ENCODE measurements at places on chromosomes 4 and X.
A peak's percentile ranks its signal among the peaks of the same experiment; 100 is the strongest.

- no peak for DNase-seq
Measured at GRCh38 chrX:151570561-151570960, 7.1 kb downstream of the PASD1 start.

DNA sequence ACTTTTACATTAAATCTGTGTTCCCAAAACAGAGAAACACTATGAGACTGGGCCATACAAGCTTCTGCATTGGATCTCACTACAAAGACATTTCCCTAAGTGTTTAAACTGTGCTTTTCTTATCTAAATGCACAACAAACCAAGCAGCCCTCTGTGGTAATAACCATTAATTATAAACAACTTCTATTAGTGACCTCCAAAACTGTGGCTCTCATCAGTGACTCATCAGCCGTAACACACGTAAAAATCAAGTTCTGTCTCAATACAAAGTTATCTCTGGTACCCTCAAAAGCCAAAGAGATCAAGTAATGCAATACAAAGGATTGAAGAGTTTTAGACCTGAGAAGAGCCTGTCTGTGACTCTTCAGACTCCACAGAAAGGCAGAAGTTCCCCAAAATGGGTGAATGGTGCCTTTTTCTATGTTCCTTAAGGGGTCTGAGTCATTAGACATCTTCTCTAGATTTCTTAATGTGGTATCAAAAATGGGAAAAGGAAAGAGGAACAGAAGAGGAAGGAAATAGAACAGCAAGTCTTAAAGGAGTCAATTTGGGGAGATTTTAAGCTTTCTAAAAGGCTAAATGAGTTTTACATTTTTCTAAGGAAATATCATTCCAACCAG lies 189.8 kb upstream of the PPP1R2C start:
- DNase-seq = no peak

DNA sequence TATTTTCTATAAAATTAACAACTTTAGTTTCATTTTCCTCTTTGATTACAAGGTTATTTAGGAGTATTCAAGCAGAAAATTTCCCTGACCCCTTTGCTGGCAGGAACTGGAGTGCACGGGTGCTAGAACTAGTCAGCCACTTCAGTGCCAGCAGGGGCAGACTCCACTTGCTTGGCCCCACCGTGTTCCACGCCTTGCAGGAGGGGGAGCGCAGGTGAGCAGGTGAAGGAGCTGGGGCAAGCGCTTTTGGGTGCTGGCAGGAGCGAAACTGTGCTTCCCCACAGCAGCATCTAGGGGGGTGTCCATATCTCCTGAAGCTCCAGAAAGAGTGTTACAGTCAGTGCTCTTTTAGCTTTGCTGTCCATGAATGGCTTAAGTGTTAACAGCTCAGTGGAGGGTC lies 45.5 kb downstream of the MID2 start:
- DNase-seq = no peak

- DNase-seq = no peak
Measured at GRCh38 chr4:142088906-142089305, 452.5 kb downstream of the IL15 start.

DNA sequence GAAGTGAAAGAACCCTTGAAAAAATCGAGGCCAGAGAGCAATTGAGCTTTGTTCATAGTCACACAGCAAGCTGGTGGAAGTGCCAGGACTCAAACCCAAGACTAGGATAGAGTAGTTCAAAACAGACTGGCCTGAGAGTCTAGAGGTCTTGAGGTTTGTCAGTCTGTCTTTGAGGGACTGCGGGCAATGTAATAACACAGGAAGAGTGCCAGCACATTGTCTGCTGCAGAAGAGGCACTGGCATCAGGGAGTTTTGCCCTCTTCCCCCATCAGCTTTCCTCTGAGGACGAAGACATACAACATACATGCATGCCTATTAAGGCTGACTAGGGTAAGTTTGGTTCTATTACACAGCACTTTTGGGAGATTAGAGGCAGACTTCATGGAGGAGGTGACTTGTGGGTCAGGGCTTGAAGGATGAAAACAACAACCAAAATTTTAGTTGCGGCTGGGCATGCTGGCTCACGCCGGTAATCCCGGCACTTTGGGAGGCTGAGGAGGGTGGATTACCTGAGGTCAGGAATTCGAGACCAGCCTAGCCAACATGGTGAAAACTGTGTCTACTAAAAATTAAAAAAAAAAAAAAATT lies 64.1 kb upstream of the LAS1L start:
- no peak for DNase-seq

DNA sequence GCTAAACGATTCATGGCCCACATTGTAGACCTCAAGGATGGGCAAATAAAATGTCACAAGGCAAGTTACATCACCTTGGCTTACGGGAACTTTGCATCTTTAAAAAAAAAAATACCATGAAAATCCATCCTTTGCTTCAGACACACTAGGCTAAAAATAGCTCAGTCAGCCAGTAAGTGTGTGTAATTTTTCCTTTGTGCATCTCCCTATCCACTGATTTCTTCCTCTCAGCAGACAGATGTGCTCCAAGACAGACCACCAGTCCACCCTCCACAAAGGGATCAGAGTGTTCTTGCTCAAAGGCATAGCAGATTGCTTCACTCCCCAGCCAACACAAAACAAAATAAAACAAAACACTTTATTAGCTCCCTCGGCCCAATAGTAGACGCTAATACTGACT lies 14.6 kb downstream of the LDB2 start:
- no peak for DNase-seq

DNA sequence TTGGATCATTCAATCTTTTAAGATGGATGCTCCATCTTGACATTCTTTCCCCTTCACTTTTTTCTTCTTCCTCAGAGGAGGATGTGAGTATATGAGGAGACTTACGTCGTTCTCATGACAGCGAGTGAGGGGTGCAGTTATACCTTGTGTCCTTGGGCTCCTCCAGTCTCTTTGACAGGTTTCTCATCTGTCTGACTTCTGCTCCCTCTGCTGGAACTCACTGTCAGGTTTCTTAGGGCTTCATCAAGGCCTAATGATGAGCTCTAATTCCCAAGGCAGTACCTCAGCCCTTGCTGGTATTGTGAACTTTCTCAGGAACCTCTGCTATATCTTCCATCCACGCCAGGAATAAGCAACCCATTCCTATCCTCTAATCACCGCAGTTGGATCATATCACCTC lies 237.8 kb upstream of the ADGRL3 start:
- DNase-seq = peak; percentile 61

GRCh38 chr4:52200339-52200725 lies 149.2 kb downstream of the SPATA18 start:
- peak; percentile 65 for DNase-seq

DNA sequence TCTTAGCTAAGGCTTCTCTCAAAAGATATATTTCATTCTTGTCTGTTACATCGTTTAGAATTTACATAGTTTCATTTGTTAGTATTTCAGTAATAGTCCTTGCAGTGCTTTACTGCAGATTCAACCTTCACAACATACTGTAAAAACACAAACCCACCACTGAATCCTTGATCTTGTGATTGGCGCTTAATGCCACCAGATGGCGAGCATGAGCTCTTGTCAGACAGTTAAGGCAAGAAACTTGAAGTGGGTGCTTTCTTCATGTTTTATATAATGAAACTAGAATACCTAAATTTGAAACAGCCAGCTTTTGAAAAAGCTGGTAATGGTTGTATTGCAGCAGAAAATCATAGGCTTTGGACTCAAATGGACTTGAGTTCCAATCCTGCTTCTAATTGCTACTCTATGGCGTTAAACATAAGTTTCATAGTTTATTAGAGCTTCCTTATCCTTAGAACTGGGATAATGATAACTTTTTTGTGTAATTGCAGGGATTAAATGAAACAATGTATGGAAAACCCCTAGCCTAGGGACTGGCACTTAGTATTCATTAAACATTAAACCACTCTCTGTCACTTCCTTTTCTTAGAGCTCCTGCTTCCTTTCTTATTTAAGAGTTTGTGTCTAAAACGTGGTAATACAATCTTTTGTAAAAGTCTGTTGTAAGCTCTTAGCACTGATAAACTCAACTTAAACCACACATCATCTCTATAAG lies 95.1 kb downstream of the USP9X start:
- peak; percentile 65 for DNase-seq

DNA sequence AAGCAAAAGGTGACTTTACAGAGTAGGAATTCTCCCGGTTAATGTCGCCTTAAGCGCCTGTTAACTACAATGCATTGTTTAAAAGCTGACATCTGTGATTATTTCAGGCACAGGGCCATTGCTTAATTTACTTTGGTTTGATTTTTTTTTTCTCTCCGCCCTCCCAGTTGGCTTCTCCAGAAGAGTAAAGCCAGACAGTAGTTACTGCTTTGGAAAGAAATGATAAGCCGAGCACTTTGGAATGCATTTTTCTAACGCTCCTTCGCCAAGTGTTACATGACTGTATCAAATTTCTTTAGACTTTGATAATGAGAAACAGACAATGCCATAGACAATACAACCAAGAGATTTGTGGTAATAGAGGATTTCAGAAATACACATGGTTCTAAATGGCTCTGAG lies 383.0 kb upstream of the TENM3 start:
- DNase-seq = no peak

DNA sequence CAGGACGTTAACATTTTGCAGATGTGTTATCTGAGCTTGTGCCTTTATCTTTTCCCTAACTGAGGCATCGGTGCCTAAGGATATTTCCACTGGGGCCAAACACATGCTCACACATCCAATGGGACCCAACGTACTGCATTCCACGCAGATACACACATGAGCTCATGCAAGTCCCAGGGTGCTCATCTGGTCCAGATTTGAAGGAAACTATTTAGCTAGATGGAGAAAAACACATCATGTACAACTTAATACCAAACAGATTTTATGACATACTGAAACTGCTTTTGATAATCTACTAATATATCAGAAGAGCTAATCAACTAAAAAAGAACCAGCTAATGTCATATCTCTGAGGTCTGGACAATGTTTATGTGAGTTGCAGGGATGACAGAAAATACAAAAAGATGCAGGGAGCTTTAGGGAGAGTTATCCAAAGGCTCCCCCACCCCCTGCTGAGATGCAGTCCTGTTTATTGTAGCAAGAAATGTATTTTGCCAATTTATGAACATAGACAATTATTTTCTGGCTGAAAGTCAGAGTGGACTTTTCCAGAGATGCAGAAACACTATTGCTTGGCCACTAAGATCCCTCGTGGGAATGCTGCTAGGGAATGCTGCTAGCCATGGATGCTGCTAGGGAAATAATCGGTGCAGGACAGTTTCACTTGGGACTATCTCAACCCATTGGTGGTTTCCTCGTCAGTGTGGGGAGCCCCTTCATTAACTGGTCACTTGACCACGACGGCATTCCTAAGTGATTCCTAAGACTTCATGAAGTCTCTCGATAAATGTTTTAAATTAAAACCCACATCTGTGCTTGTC lies 172.8 kb downstream of the SMIM20 start:
- no peak for DNase-seq

DNA sequence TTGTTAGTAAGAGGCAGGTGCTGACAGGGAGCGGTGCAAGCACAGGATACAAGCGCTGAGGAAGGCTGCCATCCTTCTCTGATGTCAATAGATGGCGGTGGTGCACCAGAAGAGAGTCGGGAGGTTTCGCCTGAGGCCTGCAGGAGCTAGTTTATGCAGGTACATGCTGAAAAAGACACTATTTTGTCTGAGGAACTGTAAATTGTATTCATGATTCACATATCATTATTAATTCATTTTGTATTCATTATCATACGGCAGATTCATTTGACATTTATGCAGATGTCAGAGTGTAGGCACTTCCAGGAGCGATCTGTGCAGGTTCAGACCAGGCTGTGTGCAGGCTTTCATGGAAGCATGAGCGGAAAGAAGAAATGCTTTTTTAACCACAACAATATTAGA lies 824.0 kb downstream of the STIM2 start:
- DNase-seq = peak; percentile 79

GRCh38 chrX:68490644-68491043 lies 8.2 kb upstream of the YIPF6 start:
- DNase-seq = peak; percentile 34

DNA sequence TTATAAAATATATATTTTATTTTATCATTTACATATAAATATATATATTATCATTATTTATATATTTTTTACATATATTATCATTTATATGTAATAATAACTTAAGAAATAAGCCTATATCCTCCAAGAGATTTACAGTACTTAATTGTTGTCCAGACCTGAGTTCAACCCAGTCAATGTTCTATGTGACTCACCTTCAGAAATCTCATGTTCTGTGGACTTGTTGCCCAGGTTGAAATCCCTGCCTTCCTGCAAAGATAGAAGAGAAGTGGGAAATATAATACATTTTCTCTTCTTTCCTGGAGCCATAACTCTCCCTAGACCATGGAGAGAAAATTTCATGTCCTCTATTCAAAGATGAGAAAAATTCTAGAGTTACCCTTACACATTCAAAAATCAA lies 247.3 kb downstream of the PARM1 start:
- DNase-seq = no peak

All from mesendoderm (in vitro differentiated cells).